ENCODE measurements at places on chromosomes 2 and 18. TPM values are rescaled to one million over a fixed set of nuclear protein-coding genes. Genes with fewer than 3 reads are reported as not detected.

DNA sequence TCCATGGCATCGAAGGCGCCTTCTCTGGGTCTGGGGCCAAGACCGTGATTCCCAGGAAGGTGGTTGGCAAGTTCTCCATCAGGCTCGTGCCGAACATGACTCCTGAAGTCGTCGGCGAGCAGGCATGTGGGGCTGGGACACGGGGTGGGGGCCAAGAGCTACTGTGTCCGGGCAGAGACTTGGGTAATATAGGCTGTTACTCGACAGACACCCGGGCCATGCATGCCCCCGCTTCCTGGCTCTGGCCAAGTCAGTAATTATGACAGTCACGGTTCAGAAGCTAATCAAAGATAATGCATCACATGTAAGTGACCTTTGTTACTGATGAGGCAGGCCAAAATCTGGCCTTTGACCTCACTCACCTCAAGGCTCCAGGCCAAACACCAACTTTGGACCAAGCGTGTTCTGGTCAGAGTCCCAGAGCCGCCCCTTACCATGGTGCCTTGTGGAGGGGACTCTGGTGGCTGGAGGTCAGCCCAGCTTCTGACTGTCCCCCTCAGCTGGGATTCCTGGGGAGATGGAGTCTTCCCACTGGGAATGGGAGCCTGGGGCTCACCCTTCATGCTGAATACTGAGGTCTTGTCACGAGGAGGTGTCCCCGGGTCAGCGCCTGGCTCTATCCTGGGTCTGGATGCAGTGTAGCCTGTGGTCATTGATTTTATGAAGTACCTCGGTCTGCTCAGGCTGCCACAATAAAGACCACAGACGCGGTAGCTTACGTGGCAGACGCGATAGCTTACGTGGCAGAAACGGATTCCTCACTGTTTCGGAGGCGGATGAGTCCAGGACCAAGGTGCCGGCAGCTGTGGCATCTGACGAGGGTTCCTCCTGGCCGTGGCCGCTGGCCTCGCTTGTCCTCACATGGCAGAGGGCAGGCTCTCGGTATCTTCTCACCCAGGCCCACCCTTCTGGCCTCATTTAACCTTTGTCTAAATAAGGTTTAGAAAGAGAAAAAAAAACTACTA, 17.7 kb upstream of the CNDP1 start:
- no peak for DNase-seq

GRCh38 chr2:115596659-115597375, 1154.4 kb downstream of the DPP10 start:
- DNase-seq = no peak

- DNase-seq = no peak
These were observed 63.3 kb downstream of the RIF1 start for GRCh38 chr2:151472966-151473365.

CDH20 gene
- not detected for total RNA-seq

DNA sequence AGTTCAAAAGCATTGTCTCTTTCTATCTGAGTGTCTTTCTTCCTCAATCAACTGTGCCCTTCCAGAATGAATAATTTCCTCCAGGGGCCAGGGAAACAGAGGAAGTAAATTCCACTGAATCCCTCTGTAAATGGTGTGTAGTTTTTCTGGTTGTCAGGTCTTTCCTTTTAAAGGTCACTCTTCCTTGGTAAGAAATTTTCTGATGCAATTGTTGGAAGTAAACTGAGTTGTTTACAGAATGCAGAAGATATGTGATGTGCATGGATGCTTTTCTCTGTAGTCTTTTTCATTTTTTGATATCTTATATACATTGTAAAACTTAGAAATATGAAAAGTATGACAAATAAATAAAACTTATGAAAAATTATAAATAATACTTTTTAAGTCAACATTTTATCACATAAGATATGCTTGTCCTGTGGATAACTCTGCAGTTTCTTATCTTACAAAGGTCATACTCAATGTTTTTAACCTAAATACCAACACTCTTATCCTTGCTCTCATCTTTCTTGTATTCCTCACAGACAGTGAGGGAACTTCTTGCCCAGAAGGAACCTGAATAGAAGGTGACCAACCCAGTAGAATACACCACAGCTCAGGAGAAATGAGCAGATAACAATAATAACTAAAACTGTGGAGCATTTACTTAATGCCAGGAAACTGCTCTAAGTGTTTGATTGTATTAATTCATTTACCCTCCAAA, 234.5 kb downstream of the METTL4 start:
- DNase-seq = no peak

DNA sequence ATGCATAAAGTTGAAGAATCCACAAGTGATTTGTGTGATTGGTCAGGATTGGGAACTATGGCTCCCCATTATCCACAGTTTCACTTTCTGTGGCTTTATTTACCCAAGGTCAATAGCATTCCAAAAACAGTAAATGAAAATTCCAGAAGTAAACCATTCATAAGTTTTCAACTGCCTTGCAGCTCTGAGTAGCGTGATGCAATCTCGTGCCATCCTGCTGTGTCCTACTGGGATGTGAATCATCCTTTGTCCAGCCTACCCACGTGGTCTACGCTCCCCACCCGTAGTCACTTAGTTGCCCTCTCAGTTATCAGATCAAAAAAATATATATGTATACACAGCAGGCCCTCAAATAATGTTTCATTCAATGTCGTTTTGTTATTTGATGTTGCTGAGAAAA, 89.0 kb upstream of the DLGAP1 start:
- DNase-seq = no peak

NEU2 gene
- total RNA-seq = not detected

DNA sequence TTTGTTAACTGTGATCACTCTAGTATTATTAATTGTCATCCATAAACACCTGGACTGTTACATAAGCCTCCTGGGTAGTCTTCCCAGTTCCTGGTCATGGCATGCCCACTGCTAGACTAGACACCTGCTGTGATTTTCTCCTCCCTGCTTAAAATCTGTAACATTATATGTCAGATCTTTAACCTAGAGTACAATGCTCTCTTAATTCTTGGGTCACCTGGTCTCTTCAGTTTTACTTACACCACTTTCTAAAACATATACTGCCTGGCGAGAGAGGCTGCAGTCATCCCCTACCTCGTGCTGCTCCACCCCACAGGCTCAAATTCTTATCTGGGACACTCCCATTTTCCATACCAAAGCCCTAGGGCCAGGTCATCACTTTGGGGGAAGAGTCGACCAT, 161.3 kb downstream of the CDH2 start:
- DNase-seq = no peak

METTL21A gene
- total RNA-seq = 34.4 TPM

DNA sequence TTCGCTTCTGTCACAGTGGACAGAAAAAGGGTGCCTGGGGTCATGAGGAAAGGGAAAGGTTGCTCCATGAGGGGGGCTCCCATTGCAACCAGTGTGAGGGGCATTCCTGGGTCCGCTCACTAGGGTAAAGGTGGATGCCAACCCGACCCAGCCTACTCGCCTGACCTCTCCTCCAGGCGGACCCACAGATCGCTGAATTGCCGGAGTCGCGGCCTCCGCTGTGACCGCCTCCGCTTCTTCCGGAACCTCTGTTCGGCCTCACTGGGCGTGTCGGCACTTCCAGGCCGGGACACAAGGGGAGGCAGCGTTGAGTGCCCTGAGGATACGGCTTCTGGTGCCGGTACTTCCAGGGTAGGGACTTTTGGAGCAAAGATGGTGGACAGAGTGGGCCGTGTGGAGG, 57.1 kb downstream of the TRABD2A start:
- no peak for DNase-seq

DNA sequence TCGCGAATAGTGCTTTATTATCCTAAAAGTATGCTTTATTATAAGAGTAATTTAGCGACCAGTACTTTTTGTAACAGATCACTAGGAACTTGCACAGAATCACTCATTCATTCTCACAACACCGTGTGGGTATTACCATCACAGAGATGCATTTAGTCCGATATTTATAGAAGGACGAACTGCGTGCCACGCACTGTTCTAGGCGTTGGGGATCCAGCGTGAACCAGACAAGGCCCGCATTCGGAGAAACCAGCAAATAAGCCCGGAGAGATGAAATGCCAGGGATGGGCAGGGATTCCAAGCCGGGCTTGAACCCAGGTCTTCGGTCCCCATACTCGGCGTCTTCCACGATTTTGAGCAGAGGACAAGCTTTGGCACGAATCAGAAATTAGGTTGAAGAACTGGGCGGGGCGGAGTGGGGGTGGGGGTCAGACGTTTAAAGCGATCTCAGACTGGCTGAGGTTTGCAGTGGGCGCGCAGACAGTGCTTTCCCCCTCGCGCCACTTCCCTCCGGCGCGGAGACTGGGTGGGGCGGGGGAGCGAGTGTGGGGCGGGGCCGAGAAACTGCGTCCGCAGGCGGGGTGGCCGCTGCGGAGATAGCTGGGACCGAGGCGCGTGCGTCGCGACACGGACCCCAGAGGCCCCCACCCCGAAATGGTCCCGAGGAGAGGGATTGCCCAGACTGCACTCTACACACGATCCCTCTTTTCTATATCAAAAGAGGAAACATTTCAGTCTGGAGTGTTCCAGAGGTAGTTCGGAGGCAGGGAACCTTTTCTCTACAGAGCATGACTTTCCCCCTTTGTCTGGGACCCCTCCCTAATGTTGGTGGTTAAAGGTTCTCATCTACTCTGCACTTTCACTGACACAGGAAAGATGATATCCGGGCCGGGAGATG, 1.1 kb upstream of the CXCR4 start:
- DNase-seq = peak; percentile 92

GRCh38 chr2:231373184-231373583, 22.3 kb upstream of the B3GNT7 start:
- no peak for DNase-seq

GRCh38 chr2:101121174-101121573, 30.0 kb downstream of the TBC1D8 start:
- DNase-seq = no peak

- no peak for DNase-seq
These were observed 722.8 kb downstream of the ADCYAP1 start for GRCh38 chr18:1627494-1627893.

UGT1A4 gene
- total RNA-seq = not detected

DNA sequence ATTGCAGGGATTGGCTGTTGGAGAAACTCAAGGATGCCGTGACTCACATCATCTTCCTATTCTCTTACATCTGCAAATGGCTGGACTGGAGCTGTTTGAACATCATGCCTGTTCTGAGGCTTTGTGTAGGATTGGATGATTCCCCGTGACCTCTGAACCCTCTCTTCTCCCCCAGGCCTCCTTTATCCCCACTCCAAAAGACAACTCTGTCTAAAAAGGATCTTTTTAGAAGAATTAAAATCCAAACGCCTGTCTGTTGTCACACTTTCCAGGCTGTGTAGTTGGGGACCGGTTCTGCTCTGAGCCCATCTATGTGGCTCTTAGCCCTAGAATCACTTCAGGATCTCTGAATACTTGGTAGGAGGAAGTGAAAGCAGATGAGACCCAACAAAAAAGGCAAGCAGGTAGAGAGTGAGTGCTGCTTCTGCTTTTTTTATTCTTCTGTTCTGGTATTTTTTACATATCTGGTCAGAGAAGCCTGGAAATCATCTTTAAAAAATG, 565 bp downstream of the SP140 start:
- peak; percentile 86 for DNase-seq

DNA sequence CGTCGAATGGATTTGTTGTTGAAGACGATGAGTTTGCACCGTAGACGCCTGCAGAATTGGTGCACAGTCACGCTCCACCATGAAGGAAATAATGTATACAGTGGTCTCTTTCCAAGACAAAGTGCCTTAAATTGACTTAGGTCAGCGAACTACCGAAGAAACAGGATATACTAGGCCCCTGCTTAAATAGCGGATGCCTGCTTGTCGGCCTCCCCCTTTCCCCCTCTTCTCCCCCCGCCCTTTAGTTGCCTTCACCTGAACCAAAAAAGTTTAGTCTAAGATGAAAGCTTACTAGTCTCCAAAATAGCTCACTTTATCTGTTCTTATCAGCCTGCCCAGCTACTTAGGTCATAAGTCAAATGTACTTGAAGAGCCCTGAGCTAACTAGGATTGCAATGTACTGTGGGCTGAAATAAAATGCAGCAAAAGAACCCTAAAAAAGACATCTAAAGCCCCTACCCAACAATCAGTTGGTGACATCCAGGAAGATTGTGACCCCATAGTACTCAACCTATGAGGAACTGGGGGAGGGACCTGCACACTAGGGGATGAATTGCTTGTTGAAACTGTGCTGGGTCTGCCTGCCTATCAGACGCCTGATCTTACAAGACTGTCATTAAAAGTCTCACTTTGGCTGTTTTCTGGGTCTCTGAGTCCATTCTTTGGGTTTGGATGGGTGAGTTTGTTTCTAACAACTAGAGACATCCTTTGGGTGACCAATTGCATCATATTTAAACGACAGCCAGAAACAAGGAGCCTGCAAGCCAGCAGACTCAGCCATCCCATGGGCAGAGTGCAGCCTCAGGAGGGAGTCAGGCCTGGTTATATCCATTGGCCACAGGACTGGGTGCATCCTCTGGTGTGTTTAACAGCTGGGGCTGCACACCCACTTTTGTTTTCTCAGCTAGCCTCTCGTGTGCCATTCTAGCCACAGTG, 14.5 kb downstream of the ACOXL start:
- DNase-seq = no peak

GRCh38 chr2:183248866-183249567, 124.8 kb downstream of the NUP35 start:
- DNase-seq = peak; percentile 27

GRCh38 chr2:196971574-196972279, 45.2 kb upstream of the PGAP1 start:
- no peak for DNase-seq

DNA sequence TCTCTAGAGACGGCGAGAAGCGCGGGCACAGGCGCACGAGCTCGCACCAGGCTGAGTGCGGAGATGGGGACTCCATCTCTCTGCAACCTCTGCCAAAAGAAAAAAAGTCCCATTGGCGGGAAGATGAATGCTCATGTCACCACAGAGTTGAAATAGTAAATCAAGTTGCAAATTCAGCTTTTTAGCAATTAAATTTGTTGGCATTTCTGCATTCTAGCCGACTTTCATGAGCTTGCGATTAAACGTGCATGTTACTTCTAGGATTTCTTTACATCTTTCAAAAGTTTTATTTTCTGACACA, 588 bp downstream of the CHAC2 start:
- no peak for DNase-seq

DNA sequence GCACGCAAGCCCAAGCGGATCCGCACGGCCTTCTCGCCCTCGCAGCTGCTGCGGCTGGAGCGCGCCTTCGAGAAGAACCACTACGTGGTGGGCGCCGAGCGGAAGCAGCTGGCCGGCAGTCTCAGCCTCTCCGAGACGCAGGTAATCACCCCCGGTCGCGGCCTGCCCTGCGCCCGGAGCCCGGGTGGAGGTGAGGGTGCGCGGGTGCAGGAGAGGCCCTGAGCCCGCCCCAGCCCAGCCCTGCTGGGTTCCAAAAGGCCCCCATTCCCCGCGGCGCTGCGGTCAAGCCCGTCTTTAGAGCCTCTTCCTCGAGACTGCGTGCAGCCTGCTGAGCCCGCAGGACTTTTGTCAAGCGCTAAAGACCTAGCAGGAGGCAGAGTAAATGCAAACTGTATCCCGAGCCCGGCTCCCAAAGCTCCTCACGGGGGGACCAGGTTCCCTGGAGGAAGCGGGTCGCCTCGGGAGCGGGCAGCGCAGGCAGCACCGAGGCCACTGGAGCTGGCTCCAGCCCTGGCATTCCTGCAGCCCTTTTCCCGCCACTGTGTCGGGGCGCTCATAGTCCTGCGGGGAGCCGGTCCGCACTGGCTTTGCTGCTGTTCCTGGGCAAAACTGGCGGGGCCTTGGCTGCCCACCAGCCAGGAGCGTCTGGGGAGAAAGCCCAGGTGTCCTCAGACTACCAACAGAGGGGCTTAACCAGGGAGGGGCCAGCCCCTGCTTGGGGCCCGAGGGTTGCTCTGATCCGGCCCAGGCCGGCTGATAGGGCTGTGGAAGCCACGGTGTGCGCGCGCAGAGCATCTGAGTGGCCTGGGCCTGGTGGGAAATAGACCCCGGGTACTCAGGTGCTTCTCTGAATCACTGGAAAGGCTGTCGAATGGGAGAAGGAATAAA, 7.3 kb downstream of the EMX1 start:
- DNase-seq = peak; percentile 27

FAM237A gene
- not detected for total RNA-seq

All from B cell (primary cell).